ENCODE measurements at places on chromosomes 5 and 9.

DNA sequence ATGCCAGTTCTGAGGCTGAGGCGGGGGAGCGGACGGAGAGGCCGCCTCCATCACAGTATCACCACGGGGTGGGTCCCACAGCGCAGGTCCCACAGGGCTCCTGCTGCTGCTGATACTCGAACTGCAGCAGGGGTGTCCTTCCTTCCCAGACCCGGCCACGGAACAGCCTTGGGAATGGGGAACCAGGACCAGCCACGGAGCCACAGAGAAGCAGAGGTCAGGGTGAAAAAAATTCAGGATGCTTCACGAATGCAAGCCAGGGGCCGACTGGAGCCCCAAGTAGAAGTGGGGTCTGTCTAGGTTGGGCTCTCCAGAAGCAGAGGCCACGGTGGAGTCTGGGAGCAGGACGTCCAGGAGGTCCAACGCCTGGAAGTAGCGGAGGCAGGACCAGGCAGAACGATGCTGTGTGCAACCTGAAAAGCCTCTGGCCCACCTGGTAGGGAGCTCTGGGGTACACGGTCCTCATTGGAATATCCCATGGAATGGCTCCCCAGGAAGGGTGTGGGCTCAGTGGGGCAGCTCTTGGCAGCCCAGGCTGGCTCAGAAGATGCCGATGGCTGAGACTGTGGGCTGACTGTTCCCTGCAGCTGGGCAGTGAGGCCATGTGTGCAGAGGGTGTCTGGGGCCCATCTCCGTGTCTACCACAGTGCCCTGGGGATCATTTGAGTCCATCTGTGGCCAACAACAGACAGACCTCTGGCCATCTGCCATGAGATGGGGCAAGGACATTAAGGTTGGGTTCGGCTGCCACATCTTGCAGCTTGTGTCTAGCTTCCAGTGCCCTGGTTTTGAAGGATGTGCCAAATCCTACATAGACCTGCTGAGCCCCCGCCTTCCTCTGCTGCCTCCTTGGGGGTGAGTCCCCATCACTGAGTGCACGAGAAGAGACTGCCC lies 66.9 kb upstream of the FCN1 start:
- no peak for DNase-seq

DNA sequence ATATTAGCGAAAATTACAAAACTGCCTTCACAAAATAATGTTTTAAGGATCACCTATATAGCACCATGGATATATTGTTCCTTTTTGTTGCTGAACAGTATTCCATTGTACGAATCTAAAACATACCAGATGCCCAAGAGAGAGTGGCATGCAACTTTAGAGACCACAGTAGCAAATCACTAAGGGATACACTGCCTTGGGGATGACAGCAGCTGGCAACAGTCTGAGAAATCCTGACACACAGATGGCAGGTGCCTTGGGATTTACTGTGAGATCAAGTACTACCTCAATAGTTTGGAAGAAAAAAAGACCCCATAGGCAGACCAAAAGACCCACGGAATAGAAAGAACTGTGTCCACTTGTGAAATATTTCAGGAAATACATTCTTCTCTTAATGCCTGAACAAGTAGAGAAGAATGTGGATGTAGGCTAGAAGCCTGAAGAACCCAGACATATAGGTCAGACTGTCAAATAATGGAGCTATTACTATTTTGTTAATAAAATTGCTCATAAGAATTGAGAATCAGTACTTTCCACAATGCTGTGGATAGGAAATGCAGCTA lies 53.4 kb downstream of the PLPP1 start:
- no peak for DNase-seq

GRCh38 chr5:40813698-40814281 lies 15.6 kb upstream of the PRKAA1 start:
- DNase-seq = no peak

GRCh38 chr9:87685871-87686519 lies 39.9 kb upstream of the CTSL start:
- DNase-seq = no peak

GRCh38 chr5:1787472-1788047 lies 12.1 kb downstream of the MRPL36 start:
- DNase-seq = no peak

DNA sequence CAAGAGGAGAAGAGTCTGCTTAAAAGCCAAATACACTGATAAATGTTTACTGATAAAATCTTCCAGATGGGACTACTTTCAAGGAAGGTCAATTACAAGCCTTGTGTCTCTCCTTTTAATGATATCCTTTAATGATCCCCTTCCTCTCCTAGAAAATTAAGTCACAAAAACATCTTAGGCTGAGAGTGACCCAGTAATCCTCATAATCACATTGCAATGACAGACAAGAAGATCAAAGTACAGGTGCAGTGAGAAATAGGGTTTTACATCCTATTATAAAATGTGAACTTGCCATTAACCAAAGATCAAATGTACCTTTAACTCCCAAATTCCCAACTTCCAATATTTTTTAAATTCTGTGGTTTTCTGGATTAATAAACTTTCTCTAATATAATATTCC lies 514.8 kb downstream of the RAB3C start:
- DNase-seq = no peak

DNA sequence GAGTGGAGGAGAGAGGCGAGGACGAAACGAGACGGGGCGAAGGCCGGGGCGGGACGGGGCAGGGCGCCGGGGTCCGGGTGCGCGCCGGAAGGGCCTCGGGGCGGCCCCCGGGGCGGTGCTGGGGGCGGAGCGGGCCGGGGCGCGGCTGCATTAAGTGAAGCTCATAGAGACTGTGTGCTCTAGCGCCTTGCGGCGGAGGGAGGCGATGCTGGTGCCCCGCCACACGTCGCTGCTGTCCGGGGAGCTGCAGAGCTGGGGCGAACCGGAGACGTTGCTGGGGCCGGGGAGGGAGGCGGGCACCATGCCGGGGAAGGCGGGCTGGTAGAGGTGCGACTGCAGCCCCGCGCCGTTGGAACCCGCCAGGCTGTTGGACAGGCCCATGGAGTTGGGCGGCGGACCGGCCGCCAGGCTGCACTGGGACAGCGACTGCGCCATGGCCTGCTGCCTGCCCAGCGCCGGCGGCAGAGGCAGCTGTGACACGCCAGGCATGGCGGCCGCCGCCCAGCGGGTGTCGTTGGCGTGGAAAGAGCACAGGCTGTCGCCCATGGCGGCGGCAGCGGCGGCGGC lies 8.3 kb downstream of the OTP start:
- DNase-seq = no peak

- no peak for DNase-seq
Measured at GRCh38 chr5:143592648-143593047, 189.2 kb upstream of the NR3C1 start.

GRCh38 chr5:147971472-147971871 lies 65.1 kb upstream of the C5orf46 start:
- DNase-seq = no peak

- no peak for DNase-seq
Measured at GRCh38 chr9:97908705-97909104, 13.6 kb downstream of the TRMO start.

GRCh38 chr5:6582507-6583048 lies 50.3 kb downstream of the NSUN2 start:
- DNase-seq = no peak

- DNase-seq = no peak
Measured at GRCh38 chr5:56649569-56649968, 165.8 kb upstream of the MAP3K1 start.

- no peak for DNase-seq
Measured at GRCh38 chr5:39411061-39411460, 13.7 kb downstream of the DAB2 start.

DNA sequence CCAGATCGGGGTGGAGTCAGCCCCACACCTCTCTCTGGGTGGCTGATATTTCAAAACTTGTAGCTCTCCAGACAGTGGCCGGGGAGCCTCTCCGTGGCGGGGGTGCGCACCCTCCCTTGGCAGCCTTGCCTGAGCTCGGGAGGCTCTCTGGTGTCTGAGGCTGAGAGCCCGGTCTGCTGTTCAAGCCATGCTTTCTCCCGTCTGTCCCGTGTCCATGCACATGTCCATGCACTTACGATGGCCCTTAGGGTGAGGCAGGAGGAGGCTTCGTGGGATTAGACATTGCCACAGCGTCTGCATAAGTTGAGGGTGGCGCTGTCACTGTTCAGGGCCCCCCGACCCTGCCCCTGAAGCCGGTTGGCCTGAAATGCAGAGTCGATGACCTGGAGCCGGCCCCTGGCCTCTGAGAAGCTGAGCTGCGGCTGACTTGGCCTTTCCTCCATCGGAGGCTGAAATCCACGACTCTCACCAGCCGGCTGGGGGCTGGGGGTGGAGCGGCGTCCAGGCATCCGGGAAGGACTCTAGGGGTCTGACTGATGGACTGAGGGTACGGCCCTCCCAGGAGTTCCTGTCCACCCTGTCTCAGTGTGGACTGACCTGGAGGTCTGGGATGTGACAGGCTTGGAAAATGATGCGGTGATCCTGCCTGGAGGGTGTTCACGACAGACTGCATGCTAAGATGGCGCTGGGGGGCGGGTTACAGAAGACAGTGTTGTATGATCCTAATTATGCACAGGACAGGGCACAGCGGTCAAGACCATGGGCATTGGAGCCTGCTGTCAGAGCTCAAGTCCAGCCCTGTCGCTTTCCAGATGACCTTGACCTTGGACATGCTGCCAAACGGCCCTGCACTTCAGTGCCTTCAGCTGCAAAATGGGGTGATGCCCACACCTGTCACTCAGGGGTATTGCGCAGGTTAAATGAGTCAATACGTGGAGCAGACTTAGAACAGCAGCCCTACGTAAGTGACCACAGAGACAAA lies 18.3 kb upstream of the SLC2A6 start:
- no peak for DNase-seq

DNA sequence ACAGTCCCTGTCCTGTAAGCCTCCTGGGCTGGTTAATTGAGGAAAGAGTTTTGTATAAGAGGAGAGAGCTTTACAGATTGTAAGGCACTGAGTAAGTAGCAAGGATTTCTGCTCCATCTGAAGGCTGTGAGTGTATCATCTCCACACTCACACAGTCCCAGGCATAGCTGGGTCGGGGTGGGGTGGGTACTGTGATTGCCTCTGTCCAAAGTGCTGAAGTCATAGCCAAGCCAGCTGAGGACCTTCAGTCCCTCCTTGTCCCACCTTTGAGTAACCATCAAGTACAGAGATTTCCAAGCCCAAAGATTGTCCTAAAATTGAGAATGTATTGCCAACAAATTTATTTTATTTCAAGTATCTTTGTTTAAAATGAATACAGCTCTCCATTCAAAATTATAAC lies 5.5 kb upstream of the DNAJB5 start:
- DNase-seq = no peak

DNA sequence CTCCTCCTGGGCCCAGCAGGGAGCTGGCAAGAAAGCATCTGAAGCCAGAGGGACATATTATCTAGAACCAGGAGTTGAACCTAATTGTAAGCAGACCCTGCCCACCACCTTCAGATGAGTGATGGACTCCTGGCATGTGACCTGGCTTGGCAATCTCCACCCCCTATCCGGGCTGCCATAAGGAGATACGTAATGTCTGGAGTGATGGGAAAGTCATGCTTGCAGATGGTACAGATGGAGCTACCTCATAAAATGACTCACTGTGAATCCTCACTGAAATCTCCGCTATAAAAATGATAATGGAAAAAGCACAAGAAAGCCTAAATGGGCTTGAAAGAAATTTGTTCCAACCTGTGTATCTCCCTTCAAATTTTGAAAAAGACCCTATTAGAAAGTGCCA lies 157.5 kb downstream of the DMRT2 start:
- no peak for DNase-seq

DNA sequence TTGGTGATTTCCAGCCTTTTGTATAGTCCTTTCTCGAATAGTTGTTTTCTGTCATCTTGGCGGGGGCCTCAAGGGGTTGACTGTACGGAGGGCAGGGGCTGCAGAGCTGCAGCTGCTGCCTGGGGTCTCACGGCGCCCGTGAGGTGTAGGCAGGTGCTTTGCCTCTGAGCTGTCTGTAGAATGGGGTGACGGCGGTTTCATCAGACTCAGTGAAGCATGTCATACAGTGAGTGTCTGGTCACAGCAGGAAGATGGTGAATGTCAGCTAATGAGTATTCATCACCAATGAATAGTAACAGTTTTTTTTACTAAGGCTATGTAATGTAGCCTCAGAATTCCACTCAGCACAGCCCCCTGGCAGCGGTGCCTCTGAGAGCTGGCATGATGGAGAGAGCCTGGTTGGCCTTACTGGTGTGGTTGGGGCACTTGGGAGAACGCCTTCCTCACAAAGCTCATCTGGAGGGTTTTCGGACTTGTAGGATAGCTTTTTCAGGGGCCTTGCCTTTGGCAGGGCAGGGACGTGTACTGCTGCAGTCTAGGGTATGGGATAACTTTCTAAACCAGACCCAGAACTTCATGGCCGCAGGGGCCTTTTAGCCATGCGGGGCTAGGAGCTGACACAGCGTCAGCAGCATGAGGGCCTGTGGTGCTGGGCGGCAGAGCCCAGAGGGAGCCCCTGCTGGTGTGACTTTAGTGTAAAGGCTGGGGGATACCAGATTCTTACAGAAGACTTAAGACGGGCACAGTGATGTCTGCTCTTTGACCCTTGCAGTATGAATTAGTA lies 15.0 kb downstream of the TENT4A start:
- DNase-seq = no peak

GRCh38 chr9:131271506-131271931 lies 4.8 kb downstream of the FAM78A start:
- DNase-seq = no peak

DNA sequence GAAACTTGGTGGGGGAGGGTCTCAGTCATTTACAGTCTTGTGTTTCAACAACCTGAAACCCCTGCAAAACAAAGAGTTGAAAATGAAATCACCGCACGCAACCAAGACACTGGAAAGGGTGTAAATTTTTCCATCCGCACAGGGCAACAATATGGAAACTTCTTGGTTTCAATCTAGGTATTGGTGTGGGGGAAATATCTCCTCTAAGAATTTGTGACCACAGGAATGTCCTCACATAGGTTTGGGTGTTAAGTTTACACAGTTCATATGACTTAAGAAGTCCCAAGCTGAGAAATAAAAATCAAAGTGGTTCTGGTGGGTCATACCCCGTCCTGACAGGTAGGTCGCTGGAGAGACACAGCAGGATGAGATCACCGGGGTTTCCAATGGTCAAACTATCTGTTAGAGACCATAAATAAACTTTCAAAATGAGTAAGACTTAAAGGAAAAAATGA lies 51.9 kb upstream of the PIP5K1B start:
- DNase-seq = no peak

- DNase-seq = no peak
Measured at GRCh38 chr5:74301576-74301975, 339.0 kb downstream of the ENC1 start.

- DNase-seq = no peak
Measured at GRCh38 chr9:115604831-115605483, 487.0 kb upstream of the TNC start.
